Stimulated activated naive CD8-positive, alpha-beta T cell treated with anti-CD3 and anti-CD28 coated beads, Interleukin-15, amount 100 ng/mL, for 72 hours (primary cell): ENCODE measurements at places on chromosomes 4 and X.

- DNase-seq: peak; percentile 42
Observed at GRCh38 chr4:48268956-48269860, at the start of gene TEC. Gene TEC (minus strand): TSS chr4:48269838. CDS start chr4:48228614, 41,224 bp downstream.

GRCh38 chrX:154542723-154543424 is 3.8 kb downstream of the G6PD start:
- DNase-seq: peak; percentile 13

DNA sequence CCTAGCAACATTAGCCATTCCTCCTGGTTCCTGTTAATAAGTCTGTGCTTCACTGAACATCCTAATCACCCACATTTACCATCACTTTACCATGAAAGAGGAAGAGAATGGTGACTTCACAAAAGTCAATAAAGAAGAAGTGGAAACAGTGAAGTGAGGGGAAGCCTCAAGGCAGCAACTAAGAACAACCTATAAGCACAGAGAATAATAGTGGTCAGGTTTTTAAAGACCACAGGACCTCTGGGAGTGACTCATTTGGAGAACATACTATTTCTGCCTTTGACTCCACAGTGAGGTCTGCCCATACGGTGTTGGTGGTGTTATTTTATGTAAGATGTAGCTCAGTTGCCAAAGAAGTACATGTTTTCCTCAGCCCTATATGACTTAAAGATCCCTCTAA is 86.0 kb upstream of the TET2 start:
- DNase-seq: peak; percentile 68

GRCh38 chrX:153844509-153845082 is 14.3 kb upstream of the PDZD4 start:
- no peak for DNase-seq

- DNase-seq: no peak
Observed at GRCh38 chr4:182738283-182739047, 178.7 kb downstream of the DCTD start.

GRCh38 chr4:184763150-184763780 is 29.4 kb upstream of the CENPU start:
- DNase-seq: no peak

GRCh38 chrX:57900975-57901374 is 9.3 kb downstream of the ZXDA start:
- no peak for DNase-seq

GRCh38 chr4:40769266-40769665 is 19.5 kb downstream of the NSUN7 start:
- no peak for DNase-seq

DNA sequence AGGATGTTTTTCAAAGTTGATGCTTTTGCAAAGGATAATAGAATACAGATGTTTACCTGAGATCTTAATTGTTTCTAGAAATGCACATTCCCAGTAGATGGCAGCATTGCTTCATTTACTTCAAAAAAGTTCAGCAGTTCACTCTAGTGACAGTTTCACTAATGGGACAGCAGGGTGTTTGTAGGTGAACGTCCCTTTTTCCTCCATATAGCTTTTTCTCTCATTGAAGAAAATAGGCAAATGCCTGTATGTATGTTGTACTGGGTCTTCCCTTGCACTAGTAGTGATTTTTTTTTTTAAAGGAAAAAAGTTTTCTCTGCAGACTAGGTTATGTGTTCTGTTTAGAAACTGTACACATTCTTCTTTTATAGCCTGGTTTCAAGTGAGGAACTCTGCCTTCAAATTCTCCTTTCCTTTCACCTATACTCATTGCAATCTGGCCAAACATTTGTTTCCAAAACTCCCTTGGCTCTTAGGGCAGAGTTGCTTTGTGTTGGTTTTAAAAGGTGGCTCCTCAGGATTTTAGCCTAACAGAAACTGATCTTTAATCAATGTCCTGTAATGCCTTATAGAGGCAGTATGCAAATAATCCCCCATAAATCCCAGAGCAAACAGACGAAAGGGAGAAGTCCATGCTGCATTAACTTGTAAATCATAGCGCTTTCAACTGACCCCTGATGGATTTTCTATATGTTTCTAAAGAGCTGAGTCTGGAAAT is 86.3 kb downstream of the EGF start:
- DNase-seq: peak; percentile 28

DNA sequence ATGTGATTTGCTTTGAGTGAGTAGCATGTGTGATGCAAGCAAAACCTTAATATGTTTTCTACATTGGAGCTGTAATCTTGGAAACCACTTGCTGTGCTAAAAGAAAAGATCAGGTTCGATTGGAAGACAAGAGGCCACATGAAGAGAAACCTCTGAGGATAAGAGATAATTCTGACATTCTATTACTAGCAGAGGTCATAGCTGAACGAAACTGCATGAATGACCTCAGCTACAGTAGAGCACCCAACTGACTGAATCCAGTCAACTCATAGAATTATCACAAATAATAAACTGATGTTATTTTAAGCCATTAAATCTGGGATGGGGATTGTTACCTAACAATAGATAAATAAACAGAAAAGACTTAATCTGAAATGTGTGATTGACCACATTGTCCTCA is 147.1 kb downstream of the CAMK2D start:
- DNase-seq: no peak

DNA sequence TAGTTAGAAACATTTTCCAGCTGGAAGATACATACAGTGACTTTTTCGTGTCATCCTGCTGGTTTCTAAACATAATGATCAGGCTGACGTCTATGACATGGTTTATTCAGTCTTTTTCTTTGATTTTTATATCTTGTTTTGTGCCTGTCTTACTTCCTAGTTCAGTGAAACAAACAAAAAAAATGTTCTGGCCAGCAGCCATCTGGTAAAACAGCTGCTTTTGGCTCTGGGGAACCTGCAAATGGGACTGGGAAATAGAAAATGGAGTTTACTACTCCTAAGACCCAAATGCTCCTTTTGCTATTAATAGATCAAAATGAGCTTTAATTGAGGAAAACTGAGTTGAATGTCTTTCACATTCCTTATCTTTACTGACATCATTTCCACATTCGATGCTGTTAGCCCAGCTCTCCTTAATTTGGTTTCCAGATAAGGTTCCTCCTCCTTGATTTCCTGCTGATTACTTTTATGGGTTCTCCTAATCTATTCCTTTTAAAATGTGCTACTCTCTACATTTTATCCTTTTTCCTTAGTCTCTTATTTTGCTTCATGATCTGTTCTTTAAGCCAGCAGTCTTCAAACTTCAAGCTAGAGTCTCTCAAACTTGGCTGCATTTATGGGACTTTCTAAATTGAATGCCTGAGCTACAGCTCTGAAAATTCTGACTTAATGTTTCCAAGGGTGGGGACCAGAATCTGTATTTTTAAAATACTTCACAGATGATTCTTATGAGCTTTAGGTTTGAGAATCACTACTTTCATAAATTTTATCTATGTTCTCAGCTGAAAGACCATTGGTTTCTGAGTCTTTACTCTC is 499.5 kb downstream of the ANKRD50 start:
- DNase-seq: no peak

DNA sequence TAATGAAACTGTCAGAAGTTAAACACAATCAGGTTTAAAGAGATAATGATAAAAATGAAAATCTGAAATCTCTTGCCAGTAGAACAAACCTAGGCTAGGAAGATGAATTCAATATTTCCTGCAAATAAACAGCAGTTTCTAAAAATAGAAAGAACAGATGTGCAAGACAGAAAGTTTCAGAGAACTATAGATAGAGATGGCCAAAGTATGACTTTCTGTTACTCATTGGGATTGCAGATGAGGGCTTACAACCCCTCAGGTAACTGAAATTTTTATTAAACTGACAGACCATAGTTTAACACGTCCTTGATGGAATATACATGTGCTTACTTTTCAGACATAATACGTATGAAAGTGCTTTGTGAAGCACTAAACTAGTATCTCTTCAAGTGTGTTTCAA is 82.3 kb upstream of the PPARGC1A start:
- no peak for DNase-seq

DNA sequence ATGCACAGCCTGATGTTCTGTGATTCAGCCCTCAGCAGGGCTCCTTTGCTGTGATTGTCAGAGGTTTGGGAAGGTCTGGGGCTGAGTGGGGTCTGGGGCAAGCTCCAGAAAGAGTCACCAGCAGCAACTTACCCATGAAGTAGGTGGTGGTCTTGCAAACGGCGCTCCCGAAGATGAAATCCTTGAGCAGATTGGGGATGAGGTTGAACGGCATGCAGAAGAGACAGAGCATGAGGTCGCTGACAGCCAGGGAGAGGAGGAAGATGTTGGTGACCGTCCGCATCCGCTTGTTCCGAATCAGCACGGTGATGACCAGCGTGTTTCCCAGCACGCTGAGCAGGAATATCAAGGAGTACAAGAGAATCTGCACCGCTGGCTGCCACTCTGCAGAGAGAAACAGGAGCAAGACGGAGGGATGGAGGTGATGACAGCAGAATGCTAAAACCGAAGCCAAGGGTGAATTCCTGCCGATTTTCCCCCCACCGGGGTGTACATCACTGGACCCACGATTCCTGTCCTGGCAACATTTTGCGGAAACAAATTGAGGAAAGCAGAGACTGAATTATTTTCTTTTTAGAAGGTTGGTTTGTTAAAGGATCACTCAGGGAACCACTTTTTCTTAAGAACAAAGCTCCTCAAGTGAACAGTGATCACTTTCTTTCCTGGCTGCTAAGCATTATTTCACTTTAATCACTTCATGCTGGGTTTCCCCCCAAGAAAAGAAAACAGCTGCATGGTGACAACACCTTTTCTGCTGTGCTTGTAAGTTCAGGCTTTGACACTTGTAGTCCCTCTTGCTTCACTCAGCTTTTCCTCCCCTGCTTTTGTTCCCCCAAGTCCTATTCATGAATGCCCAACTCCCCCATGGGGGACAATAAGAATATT is 941 bp downstream of the CCKAR start:
- no peak for DNase-seq

DNA sequence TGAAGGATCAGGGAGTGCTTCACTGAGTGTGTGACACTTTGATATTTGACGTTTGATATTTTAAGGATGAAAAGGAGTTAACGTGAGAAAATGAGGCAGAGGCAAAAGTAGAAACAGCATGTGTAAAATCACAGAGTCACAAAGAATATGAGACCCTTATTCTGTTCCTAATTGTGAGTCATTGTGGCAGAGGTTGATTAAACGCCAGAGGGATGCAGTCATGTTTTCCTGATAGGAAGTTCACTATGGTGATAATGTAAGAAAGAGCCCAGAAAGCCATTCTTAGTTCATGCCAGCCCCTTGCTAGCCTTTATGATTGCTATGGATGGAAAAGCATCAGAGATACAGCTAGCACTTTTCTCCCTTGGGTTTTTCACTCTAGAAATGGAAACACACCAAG is 33.5 kb upstream of the IGSF1 start:
- DNase-seq: no peak

DNA sequence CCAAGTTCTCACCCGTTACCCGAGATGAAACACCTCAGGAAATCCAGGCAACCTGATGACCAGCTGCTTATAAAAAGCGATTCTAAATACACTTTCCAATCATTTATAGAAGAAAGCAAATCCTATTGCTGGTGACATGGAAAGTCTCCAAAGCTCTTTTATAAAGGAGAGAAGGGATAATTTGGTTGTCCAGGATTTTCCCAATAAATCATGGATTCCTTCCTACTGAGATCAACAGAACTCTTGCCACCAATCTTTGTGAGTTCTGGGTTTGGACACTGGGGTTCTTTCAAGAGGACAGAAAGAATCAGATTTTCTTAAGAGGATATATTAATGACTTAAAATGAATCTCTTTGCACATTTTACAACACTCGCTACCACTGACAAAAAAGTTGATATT is 24.7 kb upstream of the SOD3 start:
- no peak for DNase-seq

- no peak for DNase-seq
Observed at GRCh38 chr4:8321771-8322170, 52.2 kb downstream of the HTRA3 start.

DNA sequence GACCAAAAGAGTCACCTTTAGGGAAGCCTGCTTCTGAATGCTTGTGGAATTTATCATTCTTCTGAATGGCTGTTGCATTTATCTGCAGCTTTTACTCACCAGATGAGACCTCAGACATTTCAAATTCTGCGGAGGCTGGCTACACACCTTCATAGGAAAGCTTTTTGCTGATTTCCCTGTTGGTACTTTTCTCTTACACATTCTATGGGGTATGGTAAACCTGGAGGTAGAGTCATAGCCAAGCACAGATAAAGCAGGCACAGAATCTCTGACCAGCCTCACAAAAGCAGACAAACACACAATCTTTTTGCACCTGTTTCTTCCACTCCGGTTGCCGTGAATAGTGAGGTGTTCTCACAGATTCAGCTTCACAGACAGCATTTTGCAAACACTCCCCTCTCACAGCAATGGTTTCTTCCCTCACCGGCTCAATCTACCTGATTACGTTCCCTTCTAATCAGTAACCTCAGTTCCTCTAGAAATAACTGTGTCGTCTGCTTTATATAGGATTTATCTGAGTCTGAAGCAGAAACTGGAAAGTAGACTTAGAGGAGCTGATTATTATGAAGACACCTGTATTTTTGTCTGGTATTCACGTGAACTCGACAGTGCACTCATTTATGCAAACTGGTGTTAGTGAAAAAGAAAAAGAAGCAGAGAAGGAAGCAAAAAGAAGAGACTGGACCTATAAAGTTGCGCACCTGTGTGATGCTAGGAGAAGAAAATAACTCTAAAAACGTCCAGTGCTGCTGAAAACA is 83.1 kb downstream of the DMD start:
- no peak for DNase-seq

DNA sequence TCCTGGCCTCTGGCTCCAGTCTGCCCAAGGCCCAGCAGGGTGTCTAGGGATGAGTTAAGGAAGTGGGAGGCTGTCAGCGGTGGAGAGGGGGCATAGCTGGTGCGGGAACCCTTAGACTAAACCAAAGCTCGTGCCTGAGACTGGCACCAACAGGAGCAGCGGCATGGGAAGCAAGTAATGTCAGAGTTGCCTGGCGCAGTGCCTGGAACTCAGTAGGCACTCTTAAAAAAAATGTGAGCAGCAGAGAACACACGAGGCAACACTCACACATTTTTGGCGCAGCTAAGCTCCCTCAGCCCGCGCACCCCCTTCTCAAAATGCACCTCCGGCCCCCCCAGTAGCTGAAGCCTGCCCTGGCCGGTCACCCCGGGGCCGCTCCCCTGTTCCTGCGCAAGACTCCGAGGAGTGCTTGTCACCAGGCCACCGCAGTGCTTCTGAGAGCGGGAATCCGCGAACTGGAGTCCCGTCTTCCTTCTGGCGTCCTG is 583 bp downstream of the GABRE start:
- no peak for DNase-seq

DNA sequence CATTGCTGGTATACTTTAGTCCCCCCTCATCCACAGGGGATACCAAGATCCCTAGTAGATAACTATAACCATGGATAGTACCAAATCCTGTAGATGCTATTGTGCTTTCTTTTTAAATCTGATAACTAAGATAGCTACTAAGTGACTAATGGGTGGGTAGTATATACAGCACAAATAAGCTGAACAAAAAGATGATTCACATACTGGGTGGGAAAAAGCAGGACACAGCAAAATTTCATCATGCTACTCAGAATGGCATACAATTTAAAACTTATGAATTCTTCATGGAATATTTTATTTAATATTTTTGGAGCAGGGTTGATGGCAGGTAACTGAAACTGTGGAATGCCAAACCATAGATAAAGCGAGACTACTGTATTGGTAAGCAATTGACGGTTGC is 161.6 kb downstream of the IL15 start:
- DNase-seq: no peak

GRCh38 chr4:177266506-177266905 is 43.2 kb upstream of the NEIL3 start:
- no peak for DNase-seq

- peak; percentile 75 for DNase-seq
Observed at GRCh38 chr4:40199999-40200874, 3.4 kb downstream of the RHOH start.
